ENCODE measurements at places on chromosomes 4 and X. TPM values are rescaled to one million over a fixed set of nuclear protein-coding genes. Genes with fewer than 3 reads are reported as not detected.

The TBC1D8B gene
- 21.7 TPM for total RNA-seq

The SYP gene
- 0.24 TPM for total RNA-seq

The AKAP14 gene
- total RNA-seq, result not detected

The HPGDS gene
- total RNA-seq, result 18.3 TPM

The POU3F4 gene
- not detected for total RNA-seq

The COPS4 gene
- 250 TPM for total RNA-seq

The HSFX4 gene
- total RNA-seq, result not detected

The NAP1L3 gene
- 9.6 TPM for total RNA-seq

The ARMCX1 gene
- 54.4 TPM for total RNA-seq

The PPP2R2C gene
- 2.9 TPM for total RNA-seq

The TMEM31 gene
- not detected for total RNA-seq

The GLOD5 gene
- not detected for total RNA-seq

The DMD gene
- 194 TPM for total RNA-seq

The NAAA gene
- total RNA-seq, result 52.7 TPM

The OPRPN gene
- 2.4 TPM for total RNA-seq

The GPAT3 gene
- 10.4 TPM for total RNA-seq

The UVSSA gene
- total RNA-seq, result 7.5 TPM
